CD4-positive, alpha-beta T cell (primary cell): ENCODE measurements at places on chromosomes 12 and 14.

DNA sequence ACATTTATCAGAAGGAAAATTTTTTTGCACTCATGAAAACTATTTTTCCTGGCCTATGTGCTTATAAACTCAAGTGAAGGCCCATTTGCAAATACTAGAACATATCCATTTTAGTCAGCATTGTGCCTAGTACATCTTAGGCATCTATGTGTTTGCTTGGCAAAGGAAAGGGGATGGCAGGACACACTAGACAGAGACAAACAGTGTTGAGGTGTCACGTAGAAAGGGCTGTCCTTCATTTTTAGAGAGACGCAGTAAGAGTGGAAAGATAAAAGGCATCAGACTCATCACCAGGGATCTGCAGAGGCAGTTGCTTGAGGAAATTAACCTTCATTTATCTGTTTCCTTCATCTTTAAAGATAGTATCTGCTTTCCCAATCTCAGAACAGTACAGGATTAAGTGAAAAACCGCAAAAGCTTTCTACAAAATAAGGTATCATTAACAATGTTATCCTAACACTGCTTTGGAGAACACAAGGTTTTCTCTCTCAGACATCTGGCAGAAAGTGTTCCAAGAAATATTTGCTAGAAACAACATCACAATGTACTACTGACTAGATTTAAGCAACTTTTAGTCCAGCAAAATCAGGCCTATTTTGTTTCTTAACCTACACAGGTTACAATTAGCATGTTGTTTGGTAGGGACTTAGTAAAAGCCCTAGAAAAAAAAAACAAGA, 2.0 kb downstream of the YBX3 start:
- DNase-seq: no peak

GRCh38 chr12:78406213-78406612, 458.4 kb upstream of the SYT1 start:
- no peak for DNase-seq

DNA sequence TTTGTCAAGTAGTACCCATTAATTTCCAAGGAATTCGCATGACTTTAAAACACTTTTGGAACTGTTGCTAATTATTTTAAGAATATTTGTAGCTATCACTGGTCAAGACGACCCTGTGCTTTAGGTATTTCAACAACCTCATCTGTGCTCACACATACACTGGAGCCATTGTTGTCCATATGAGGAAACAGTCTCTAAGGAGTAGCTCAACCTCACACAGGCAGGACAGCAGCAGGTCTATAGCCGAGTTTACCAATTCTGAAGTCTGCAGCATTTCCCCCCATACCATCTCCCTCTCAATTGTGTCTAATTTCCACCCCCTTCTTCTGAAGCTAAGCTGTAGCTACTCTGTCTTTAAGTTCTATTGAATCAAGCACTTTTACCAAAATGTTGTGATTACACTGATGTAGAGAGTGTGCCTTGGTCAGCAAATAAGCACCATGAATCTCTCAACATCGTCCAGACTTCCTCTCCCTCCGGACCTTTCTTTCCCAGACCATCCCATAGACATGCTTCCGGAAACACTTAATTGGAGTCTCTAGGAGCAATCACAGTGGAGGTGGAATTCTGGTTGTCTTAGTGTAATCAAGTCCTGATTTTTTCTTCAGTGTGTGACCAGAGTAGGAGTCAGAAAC, 48.5 kb upstream of the NUAK1 start:
- DNase-seq: no peak

DNA sequence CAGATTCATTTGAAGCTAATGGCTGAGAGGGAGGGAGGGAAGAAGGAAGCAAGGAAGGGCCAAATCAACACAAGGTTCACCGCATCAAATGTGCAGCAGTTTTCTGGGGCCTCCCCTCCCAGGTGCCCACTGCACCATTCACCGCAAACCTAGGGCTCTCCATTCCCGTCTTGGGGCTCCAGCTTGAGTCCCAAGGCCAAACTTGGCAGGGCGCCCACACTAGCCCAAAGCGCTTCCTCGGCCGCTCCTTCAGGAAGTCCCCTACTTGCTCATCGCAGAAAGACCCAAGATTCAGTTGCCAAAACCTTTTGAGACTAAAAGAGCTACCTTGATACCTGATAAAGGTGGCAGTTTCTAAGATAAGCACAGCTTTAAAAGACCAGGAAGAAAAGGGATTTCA, 140.5 kb upstream of the FKBP4 start:
- no peak for DNase-seq

DNA sequence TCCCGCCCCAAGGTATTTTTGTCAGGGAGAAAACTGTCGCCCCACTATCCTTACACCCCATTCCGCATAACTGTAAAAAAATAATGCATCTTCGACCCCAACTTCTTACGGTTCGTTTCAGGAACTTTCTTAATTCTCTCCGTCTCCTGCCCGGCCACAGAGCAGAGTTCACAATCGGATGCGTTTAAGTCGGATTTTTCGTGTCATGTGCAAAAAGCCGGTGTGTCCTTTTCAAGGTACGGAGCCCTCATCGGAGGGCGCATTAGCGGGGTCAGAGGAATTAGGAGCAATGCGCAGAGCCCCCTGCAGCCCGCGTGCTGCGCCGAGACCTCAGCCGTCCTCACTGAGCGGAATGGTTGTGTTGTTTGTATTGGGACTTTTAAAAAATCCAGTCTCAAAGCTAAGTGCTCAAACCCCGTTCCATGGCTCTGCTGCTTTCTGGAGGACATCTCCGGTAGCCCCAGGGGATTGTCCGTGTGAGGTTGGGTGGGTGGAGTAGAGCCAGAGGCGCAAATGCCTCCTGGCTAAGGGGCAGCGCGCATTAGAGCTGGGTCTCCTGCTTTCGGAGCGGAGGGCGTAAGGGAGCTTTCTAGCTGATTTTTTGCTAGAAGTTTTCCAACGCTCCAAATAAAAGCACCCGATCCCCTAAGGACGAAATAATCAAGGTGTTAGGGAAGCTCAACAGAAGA, 3.9 kb upstream of the GSC start:
- no peak for DNase-seq

GRCh38 chr14:21703357-21704326, 30.0 kb upstream of the OR4E1 start:
- DNase-seq: no peak

- no peak for DNase-seq
Observed at GRCh38 chr14:61098721-61099120, 117.7 kb downstream of the SLC38A6 start.

DNA sequence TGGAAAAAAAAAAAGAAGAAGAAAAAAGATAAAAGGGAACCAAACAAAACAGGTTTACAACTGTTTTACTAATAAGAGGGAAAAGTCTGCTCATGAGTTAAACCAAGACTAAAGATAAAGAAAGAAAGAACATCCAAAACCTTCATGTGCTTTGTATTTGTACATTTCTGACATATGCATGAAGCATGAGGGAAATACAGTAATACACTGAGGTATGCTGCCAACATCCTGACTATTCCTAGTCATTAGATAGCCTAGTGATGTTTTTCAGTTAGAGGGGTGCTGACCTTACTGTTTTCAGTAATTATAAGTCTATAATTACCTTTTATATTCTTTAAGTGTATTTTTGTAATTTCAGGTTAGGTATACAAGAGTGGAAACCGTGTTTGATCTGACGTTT, 793.3 kb downstream of the DIO2 start:
- DNase-seq: no peak
